ELR (cell line): ENCODE measurements at places on chromosomes 4 and X.

DNA sequence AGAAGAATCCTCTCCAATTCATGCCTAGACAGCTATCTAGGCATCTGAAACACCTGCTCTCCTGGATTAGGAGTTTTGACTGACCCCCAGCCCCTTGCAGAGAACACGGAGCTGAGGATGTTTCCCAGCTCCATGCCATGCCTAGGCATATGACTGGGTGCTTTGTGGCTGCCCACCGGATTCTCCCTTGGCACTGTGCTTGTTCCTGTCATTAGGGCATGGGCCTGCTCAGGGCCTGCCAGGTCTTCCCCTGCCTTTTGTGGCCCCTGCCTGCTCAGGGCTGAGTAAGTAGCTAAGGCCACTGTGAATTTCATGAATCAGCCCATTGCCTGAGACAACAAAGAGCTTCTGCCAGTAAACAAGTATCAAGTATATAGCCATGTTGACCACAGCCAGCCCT, 867.4 kb downstream of the TECRL start:
- no peak for DNase-seq

DNA sequence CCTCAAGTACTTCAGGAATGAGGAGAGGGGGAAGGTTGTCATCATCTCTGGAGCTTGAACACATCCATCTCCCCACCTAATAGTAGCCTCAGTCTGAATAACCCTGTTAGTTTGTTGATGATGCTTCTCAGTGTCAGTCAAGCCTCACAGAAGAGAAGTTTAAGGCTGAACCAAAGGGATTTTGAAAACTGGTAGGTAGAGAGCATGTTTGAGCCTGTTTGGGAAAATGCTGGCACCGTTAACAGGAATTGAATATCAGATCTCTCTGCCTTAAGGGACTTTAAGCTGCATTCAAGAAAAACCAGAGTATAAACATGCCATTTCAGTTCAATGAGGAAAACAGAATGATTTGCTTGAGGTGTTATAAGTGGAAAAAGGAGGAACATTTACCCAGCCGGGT, 73.1 kb downstream of the MAPK10 start:
- no peak for DNase-seq

DNA sequence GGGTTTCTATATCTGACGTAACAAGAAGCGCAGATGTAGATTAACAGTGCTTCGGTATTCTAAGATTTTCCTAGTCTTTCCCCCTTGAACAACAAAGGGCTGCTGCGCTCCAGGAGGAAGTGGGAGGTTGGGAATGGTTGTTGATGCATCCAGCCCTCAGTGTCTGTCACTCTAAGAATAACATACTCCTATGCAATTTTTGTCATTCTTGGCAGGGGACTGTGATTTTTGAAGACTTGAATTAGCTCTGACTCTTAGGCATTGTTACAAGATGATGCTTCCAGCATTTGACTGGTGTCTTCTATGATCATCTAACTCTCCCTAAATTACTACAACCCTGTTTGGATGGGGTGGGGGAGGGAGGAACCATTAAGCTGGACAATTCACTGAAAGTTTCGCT, 394.2 kb downstream of the ARHGAP24 start:
- no peak for DNase-seq

GRCh38 chrX:30949554-30949953, 60.5 kb upstream of the TAB3 start:
- DNase-seq, result no peak

- no peak for DNase-seq
Measured at GRCh38 chr4:15349531-15349935, 78.3 kb upstream of the C1QTNF7 start.

- peak; percentile 55 for DNase-seq
Measured at GRCh38 chrX:24149351-24150050, at the start of gene ZFX. Gene ZFX, plus strand, starts transcription at chrX:24149729. Its CDS starts 23,014 bp downstream, at chrX:24172743.

DNA sequence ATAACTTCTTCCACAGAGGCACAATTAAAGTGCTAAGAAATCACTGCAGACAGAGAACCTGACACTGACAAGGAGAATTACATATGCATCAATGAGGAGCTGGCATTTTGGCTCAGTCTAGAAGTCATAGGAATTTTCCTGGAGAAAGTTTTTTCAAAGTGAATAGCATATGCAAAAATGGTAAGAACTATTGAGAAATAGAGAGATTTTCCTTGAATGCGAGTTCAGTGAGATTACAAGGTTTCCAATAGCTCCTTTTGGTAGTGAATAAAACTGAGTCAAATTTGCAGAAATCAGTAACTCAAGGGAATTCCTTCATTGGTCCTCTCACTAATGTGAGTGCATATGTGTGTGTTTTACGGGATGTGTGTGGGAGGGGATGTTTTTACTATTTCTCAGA, 557.5 kb downstream of the PPARGC1A start:
- DNase-seq, result no peak

GRCh38 chrX:1385253-1386223, 6.4 kb downstream of the SLC25A6 start:
- DNase-seq, result no peak

DNA sequence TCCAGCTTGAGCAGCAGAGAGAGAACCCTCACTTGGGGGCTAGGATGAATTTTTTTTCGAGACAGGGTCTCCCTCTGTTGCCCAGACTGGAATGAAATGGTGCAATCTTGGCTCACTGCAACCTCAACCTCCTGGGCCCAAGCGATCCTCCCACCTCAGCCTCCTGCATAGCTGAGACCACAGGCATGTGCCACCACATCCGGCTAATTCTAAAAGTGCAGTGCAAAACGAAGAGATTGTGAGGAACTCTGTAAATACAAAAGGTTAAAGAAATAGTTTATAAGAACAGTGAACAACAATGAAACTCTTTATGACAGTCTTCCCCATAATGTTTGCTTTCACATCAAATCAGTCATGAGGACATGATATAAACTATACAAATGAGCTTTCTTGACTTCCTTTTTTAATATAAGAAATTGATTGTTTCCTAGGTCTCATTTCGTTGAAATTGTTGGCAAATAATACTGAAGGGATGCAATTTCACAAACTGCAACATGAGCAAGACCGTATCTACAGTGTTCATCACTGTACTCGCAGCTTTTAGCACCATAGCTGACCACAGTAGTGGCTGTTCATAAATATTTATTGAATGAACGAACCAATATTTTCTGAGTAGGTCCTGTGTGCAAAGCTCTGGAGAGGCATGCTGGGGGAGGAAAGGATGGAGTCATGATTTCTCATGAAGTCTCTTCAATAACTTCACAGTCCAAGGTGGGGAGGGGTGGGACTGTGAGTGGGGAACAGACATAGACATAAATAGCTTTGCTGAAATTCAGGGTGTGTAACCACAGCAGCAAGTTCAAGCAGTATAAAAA, 116.1 kb downstream of the SHROOM3 start:
- DNase-seq, result peak; percentile 44

- DNase-seq, result peak; percentile 67
Measured at GRCh38 chrX:48794911-48795515, 6.9 kb upstream of the HDAC6 start.

- DNase-seq, result no peak
Measured at GRCh38 chrX:108088511-108088910, 2.8 kb downstream of the PSMD10 start.

DNA sequence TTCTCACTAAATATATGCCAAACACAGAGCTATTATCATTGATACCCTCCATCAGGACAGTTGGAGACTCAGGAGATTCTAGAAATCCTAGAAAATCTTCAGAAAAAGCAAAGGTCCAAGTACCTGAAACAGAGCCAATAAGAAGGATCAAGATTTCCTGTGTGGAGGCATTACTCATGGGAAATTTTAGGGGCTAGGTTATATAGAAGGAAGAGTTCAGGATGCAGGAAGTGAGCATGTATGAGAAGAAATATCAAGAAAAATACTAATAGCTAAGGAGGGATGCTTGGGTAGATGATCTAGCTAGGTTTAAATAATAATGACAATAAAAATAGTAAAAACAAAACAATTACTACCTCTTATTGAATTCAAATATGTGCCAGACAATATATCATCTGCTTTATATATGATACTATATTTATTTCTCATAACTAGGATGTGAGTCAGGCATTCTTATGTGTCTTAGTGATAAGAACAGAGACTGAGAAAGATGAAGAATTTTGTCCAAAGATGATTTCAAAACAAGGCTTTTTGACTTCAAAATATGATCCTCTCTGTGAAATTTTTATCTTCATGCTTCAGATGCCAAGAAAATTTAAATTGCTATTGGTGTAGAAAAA, 66.4 kb upstream of the HHIP start:
- DNase-seq, result peak; percentile 88

DNA sequence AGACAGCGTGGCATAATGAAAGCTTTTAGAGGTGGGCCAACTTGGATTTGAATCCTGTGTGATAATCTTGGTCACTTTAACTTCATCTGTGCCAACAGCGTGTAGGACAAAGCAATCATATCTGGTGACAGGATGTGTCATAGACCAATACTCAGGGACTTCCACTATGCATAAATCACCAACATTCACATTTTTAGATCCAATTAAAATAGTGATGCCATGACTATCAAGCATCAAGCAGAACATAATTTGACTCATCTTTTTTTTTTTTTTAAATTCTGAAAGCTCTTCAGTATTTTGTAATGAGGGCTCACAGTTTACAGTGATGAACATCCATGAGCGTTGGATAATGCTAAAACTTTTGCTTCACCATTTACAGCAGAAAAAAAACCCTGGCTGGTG, 27.3 kb upstream of the RAPGEF2 start:
- peak; percentile 9 for DNase-seq

DNA sequence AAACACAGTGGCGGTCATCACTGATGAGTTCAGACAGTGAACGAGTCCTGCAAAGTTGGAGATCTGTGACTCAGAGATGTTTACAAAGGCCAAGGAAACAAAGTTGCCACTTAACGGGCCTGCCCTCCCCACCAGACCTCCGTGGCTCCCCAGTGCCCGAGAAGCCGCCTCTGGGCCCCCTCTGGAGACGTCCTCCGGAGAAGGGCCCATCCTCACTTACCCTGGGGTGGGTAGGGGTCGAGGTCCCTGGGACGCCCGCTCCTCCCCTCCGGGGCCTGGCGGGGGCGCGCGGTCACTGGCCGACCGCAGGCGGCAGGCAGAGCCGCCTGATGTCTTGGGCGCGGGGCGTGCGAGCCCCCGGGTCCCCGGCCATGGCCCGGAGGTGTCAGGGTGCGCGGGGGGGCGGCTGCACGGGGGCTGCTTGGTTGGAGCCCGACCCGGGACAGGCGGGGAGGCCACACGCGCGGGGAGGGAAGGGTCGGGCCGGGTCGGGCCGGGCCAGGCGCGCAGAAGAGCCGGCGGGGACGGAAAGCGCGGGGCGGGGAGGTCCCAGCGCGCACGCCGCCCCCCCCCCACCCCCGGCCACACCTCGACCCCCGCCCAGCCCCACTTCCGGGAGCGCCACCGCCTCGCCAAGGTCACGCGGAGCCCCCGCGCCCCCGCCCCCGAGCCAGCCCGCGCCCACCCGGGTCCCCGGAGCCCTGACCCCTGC, 529 bp downstream of the DHRSX start:
- peak; percentile 79 for DNase-seq

DNA sequence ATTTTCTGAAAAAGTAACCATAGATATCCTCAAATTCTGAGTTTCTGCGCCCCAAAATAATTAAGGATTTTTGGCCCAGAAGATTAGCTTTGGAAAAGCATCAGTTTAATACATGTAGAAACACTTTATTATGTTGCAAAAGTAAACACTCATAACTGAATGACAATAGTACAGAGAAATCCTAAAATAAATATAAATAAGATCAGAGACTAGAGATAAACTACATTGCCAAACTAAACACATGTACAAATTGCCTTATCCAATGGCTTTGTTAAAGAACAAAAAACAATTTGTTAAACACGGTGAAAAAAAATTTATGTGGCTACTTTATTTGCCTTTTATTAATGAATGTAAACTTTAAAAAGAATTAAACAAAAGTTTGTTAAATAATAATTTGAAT, 17.5 kb downstream of the SPOCK3 start:
- no peak for DNase-seq

DNA sequence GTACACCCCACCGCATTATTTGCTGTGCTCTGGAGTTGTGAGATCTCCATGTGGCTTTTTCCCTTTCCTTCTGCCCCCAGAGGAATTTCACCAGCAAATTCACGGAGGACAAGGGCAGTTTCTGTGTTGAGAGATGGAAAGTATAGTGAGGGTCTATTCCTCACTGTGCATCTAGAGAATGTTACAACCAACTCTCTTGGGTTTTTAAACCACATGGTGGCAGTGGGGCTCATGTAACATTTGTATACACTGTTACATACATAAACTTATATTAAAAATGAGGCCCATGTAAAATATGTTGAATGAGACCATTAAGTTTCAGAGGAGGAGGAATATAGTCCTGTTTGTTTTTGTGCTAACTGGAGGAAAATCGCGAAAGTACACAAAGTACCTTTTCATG, 909 bp upstream of the PRKG2 start:
- no peak for DNase-seq

DNA sequence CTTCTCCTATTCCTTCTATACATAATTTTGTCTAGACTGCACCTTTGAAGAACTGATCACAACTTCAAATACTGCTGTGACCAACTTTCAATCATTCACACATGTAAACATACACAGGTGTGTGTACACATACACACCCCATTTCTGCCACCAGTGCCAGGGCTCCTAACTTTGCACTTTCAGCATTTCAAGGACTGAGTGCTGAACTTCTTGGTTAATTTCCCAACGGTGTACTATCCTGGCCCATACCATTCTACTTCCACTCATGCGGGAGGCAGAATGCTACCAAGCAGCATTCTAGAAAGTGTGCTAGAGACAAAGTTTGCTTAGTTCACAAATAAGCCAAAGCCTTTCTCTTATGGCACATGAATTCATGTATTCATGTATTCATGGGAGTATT, 51.2 kb downstream of the RPGR start:
- no peak for DNase-seq
